Activated T-helper 17 cell treated with anti-CD3 and anti-CD28 coated beads, Interleukin-2, amount 50 U/mL, for 72 hours (primary cell): ENCODE measurements at places on chromosomes 5 and 9. TPM values are rescaled to one million over a fixed set of nuclear protein-coding genes. Genes with fewer than 3 reads are reported as not detected.

The IL9 gene
- total RNA-seq, result 29.3 TPM

- ATAC-seq, result no peak
Measured at GRCh38 chr9:26369093-26369492, 523.5 kb downstream of the CAAP1 start.

DNA sequence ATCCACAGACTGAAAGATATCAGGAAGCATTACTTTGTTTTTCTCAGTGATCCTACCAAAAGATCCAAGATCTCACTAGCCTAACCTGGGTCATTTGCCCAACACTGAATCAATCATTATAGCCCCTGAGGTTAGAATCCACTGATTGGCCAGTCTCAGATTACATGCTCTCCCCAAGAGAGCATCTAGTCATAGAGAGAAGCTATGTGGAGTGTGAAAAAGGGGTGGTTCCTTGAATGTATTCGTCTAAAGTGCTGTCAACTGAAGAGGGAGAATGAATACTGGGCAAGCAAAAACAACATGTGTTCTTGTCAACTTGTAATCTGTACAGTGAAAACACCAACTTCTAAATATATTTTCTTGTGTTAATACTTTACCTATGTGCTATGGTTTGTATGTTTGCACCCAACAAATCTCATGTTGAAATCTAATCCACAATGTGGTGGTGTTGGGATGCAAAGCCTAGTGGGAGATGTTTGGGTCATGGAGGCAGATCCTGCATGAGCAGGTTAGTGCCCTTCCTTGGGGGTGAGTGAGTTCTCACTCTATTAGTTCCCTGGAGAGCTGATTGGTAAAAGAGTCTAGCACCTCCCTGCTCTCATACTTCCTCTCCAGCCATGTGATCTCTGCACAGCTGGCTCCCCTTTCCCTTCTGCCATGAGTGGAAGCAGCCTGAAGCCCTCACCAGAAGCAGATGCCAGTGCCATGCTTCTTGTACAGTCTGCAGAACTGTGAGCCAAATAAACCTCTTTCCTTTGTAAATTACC lies 60.3 kb upstream of the PJA2 start:
- ATAC-seq, result no peak

GRCh38 chr9:20419533-20419932 lies 202.8 kb downstream of the MLLT3 start:
- no peak for ATAC-seq

DNA sequence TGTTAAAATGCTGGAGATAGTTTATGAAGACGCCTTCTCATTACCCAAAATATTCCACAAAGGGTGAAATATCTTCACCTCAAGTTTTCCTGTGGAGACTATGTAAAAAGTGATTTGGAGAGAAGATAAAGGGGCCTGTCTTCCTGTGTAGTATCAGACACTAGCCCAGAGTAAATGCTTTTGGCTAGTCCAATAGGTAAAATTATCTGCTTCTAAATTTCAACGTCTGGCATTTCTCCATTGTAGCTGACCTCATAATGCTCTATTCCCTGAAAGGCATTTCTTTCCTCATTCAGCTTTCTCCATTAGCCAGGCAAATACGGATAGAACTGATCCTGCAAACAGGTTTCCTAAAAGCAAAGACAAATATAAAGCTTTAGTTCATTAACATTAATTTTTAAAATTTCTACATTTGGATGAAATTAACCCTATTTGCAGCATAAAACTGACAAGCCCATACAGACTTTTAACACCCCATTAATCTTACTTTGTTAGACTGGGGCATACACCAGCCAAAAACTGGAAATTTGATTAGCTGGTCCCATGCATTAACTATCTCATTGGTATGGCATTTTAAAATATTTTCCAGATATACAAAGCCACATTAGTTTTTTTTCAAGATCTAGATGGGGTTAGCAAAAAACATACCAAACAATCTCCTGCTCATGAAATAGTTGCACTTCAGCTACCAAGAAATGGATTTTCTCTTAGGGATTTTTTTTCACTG lies 548.8 kb downstream of the EFNA5 start:
- ATAC-seq, result no peak

The PCDHGB7 gene
- total RNA-seq, result 0.11 TPM

DNA sequence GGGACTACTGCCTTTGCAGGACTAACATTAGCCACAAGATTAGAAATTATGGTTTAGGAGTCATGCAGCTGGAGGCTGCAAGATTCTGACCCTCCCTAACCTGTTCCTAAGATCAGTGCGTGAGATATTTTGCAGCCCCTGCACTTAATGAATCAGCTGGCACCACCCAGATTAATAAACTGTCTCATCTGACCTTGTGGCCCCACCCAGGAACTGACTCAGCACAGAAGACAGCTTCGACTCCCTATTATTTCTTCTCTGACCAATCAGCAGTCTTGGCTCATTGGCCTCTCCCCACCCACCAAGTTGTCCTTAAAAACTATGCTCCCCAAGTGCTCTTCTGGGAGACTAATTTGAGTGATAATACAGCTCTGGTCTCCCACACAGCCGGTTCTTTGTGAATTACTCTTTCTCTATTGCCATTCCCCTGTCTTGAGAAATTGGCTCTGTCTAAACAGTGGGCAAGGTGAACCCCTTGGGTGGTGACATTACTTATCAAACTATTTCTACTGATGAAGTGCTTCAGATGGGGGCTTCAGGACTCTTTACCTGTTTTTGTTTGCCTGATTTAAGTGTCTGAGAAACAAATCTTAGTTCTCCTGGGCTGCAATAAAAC lies 17.0 kb downstream of the CTSL start:
- ATAC-seq, result no peak

The DMRT3 gene
- total RNA-seq, result not detected
